ENCODE measurements at places on chromosomes 6 and 20.

DNA sequence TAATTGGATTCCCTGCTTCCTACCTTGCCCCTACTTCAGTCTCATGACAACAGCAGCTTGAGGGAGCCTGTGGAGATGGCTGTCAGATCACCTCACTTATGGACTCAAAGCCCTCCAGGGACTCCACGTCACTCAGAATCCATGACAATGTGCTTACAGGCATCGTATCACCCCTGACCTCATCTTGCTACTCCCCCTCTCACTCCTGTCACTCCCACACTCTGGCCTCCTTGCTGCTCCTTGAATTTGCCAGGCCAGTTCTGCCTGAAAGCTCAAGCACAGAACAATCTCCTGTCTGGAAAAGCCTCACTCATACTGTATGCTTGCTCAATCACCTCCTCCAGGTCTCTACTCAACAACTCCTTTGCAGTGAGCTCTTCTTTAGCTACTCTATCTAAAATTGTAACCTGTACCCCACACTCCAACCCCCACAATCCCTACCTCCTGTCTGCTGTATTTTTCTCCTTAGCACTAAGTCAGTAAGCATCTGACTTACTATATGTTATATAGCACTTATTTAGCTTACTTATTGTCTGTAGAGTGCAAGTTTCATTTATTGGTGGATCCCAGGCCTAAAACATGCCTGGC lies 10.7 kb upstream of the GSTA4 start:
- DNase-seq, result no peak

- DNase-seq, result no peak
These were observed 102.8 kb downstream of the PREX1 start for GRCh38 chr20:48724891-48725554.

DNA sequence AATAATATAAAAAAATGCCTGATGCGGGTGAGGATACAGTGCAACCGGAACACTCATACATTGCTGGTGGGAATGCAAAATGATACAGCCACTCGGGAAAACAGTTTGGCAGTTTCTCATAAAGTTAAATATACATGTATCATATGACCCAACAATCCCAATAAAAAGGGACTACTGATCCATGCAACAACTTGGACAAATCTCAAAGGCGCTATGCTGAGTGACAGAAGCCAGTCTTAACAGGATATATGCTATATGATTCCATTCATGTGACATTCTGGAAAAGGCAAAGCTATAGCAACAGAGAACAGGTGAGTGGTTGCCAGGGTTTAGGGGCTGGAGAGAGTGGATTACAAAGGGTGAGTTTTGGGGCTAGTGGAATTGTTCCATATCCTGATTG lies 170.2 kb upstream of the MLN start:
- no peak for DNase-seq

GRCh38 chr6:119449331-119450156 lies 100.0 kb upstream of the MAN1A1 start:
- no peak for DNase-seq

Measured in fibroblast of skin of right quadriceps (primary cell).